ENCODE measurements at places on chromosomes 1 and 21.

- DNase-seq = no peak
Observed at GRCh38 chr21:39087238-39088030, 95.8 kb downstream of the PSMG1 start.

DNA sequence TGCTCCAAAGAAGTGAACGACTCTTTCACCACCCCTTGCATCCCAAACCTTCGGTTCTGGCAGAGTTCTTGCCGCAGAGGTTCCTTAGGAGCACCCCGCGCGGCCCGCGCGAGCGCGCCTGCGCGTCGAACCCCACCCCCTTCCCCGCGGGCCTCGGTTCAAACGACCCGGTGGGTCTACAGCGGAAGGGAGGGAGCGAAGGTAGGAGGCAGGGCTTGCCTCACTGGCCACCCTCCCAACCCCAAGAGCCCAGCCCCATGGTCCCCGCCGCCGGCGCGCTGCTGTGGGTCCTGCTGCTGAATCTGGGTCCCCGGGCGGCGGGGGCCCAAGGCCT lies at the start of gene C1orf56:
Gene C1orf56, plus strand, starts transcription at position 161 of the 334 bp plus-strand sequence. Its CDS starts 97 bp downstream, at position 258.
- peak; percentile 51 for DNase-seq

- DNase-seq = no peak
Observed at GRCh38 chr1:240091614-240092300, at the start of gene FMN2. Gene FMN2 (plus strand): TSS chr1:240091883. CDS start chr1:240092110, 227 bp downstream.

GRCh38 chr21:45276596-45276995 lies 11.1 kb downstream of the POFUT2 start:
- DNase-seq = no peak

DNA sequence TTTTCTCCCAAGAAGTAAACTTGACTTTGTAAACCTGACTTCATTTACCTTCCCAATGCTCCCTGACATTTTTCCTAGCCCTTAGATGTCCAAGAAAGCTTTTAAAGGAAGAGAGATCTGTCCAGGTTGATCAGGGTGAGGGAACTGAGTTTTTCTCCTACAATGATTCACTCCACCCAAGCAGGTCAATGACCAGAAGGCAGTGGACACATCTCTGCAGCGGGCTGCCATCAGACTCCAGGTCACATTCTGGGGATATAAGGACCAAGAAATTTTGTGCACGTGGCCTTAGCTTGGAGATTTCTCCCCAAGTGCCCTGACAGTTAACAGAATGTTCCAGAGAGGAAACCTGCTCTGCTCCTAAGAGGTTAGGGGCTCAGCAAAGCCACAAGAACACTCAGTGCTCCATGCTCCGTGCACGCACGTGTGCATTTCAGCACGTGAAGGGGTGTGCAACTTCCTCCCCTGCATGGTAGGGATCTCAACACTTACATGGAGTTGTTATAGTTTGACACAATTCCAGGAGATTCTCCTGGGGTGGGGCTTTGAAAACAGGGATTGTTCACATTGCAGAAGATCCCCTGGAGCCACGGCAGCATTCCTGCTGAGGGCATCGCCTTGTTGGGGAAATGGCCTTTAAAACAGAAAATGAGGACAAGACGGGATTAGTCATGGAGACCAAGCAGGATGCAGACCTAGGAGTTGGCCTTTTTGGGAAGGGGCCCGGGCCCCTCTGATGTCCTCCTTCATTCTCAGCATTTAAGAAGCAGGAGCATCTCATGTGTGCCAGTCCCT lies 9.8 kb downstream of the ABCA4 start:
- DNase-seq = no peak

DNA sequence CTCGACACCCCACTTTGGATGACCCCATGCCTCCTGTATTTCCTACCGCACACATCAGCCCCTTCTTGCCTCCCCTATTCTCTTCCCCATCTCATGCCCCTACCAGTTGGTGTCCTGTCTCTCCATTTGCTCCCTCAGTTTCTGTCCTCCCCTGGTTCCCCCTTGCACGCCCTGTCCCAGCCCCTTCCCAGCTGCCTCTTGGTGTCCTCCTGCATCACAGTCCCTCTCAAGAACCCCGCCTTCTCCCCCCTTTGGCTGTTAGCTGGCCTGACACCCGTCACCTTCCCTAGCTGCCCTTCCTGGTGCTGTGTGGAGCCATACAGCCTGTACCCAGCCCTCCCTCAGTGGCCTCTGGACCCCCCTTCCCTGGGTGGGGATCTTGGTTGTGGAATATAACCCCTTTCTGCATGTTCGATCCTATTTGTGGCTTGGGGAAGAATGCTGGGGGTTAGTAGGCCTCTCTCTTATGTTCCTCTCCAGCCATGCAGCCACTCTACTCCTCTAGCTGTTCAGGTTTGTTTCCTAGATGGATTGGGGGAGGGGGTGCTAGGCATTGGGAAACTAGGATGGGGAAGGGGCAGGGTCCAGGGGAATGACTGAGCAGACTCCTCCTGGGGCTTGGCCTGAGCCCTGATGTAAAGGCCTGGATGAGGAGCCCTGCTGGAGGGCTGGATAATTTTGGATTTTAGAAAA lies 41.4 kb upstream of the NFASC start:
- DNase-seq = no peak

GRCh38 chr1:25047506-25048240 lies 117.6 kb upstream of the RUNX3 start:
- DNase-seq = no peak

DNA sequence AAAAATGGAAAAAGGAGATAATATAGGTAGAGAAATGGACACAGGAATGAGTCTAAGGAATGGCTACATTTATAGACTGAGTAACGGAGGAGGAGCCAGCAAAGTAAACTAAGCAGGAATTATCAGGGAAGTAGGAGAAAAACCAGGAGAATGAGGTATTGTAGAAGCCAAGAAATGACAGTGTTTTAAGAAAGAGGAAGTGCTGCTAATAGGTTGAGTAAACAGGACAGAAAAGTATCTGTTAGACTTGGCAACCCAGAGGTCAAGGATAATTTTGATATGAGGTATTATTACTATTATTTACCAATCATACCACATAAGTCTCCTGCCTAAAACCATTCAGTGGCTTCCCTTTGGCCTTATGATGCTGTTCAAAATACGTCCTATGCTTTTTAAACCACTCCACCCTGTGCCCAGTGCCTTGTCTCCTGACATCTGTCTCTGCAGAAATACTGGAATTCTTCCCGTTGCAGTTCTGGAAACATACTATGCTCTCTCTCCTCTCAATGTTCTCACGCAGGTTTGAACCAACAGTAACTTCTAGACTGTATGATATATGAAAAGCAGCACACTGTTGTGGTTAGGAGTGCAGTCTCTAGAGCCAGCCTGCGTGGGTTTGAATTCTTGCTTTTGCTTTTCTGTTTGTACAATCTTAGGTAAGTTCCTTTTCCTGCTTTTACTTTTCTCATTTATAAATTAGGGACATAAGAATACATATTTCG lies 24.6 kb upstream of the NEK7 start:
- no peak for DNase-seq

DNA sequence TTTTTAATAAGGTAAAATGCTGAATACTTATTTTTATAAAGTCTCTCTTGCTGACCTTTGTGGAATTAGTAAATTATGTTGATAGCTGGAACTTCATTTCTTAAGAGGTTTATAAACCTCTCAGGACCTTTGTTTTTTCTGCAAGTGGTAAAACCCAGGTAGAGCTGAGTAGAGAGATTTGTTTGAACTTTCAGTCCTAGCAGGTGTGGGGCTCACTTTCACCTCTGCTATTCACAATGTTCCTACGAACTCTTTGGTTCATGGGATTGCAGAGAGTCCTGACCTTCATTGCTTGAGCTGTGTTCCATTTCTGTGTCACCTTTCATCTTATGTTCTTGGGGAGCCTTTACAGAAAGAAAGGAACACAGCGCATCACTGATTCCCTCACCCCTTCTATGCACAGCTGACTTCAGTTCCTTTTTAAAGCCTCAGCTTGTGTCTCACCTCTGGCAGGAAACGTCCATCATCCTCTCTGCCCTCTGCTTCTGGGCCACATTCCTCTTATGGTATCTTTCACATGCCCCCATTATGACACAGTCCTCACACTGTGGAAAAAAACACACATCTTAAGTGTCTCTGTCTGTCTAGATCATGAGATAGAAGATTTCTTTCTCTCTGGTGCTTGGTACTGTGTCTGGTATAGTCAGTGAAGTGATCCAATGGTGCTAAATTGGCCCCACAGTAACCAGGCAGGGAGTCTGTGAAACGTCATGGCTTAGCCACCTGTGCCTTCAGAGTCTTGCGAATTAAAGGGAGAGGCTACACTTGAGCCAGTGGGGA lies 262.5 kb upstream of the B3GALT2 start:
- no peak for DNase-seq

GRCh38 chr1:90193116-90193515 lies 198.2 kb downstream of the ZNF326 start:
- DNase-seq = no peak

GRCh38 chr1:77996734-77997133 lies 8.0 kb upstream of the DNAJB4 start:
- no peak for DNase-seq

- peak; percentile 1 for DNase-seq
Observed at GRCh38 chr1:163528710-163529348, 207.1 kb downstream of the NUF2 start.

- no peak for DNase-seq
Observed at GRCh38 chr1:35893051-35893879, 10.3 kb downstream of the AGO1 start.

DNA sequence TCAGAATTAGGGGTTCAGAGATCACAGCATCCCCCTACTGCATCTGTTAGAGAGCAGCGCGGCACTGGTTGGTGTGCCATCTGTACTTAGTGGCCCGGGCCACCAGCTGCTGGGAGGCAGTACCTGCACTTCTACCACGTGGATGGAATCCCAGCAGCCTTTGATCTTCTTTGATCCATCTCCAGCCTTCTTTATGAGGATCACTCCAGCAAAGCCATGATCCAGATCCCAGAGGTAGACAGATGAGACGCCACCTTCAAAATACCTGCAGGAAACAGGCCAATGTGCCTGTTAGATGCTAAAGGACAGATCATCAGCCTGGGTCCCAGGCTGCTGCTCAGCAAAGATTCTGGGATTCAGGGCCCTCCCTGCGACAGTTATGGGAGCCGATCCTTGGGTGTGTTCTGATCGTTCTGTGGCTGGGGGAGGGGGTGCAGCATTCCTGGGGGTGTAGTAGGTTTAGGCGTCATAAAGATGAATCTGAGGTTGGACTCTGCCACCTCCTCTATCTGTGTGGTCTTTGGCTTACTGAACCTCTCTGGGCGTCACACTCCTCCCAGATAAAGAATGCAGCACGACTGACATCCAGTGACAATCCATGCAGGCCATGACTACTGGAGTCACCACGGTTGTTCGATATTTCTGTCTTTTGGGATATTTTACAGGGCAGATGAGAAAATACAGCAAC lies 45.3 kb downstream of the SLC66A1 start:
- DNase-seq = no peak

- no peak for DNase-seq
Observed at GRCh38 chr1:82879701-82880305, 1079.1 kb downstream of the ADGRL2 start.

Measured in activated T-cell treated with anti-CD3 and anti-CD28 coated beads for 48 hours (primary cell).